ENCODE measurements at places on chromosomes 6 and 20.

DNA sequence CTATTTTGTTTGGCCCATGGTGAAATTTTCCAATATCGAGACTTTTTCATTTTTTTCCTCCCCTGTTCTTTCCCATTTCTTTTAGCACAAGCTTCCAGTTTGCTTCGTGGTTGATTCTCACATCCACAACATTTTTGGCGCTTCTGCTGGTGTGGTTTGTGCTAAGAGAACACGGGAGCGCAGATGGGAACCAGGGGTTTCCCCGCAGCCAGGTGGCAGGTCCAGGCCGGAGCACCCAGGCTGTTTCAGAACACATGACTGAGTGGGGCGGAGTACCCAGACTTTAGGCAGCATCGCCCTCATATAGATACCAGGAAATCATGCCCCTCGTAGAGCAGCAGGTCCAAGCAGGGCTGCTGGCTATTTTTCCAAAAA is 58.0 kb downstream of the SYTL3 start:
- DNase-seq, result peak; percentile 54

DNA sequence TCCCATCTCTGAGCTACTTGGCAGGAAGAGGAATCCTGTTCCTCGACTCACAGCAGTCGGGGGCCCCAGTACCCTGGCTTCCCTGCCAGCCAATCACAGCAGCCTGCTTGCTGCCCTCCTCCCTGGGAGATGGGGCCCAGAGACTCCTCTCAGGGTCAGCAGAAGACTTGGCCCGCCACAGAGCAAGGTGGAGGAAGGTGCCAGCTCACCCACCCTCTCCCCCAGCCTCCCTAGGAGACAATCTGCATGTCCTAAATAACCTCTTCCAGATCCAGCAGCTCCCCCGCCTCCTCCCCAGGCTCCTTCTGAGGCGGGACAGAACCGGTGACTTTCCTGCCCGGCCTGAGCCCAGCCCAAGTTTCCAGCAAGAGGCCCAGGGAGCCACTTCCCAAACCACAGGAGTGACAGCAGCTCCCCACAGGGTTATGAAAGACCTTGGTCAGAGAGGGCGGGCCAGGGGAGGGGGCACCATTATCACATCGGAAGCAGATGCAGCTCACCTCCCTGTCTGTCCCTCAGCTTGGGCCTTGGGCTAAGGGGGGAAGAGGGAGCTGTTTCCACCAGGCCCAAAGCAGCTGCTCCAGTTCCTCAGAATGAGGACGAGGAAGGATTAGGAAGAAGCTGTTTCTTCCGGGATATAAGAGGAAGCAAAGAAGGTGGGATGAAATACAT is 2.3 kb downstream of the CCND3 start:
- peak; percentile 81 for DNase-seq

- DNase-seq, result no peak
These were observed 29.1 kb downstream of the RPS12 start for GRCh38 chr6:132843316-132844035.

DNA sequence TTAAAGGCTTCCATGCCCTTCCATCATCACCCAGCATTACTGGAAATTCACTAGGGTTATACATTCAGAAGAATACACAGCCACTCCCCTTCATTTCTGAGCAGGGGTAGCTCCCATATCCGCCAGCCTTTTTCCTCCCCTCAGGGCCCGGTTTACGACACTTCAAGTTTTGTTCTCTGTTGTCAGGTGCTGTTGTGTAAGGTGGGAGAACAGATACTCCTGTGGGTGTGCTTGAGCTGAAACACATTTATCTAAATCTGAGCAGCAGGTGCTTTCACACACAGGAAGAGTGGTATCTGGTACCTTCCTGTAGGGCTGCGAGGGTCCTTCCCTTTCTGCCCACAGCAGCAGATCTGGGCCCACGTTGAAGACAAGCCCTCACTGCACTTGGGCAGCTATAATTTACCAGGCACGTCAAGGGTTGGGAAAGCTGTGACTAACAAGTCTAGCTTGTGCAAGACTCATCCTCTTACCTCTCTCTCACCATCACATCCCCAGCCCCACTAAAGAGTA is 215.8 kb upstream of the RREB1 start:
- no peak for DNase-seq

- peak; percentile 63 for DNase-seq
These were observed 670.9 kb downstream of the QKI start for GRCh38 chr6:164085091-164086075.

DNA sequence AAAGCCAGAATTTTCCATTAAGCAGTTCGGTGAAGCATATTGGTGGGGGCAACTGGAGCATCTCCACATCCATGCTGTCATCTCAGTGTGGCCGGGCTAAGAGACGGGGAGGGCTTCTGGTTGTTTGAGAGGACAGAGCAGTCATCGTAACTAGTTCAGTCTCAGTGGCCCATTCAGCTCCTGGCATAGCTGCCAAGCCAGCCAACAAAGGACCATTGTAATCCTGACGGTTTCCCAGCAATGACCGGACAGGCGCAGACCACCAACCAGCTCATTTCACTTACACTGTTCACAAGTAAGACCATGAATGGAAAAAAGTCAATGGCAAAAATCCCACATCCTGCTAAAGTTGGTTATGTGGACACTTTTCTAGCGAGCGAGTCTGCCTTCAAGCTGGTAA is 14.9 kb upstream of the HDDC2 start:
- DNase-seq, result no peak

DNA sequence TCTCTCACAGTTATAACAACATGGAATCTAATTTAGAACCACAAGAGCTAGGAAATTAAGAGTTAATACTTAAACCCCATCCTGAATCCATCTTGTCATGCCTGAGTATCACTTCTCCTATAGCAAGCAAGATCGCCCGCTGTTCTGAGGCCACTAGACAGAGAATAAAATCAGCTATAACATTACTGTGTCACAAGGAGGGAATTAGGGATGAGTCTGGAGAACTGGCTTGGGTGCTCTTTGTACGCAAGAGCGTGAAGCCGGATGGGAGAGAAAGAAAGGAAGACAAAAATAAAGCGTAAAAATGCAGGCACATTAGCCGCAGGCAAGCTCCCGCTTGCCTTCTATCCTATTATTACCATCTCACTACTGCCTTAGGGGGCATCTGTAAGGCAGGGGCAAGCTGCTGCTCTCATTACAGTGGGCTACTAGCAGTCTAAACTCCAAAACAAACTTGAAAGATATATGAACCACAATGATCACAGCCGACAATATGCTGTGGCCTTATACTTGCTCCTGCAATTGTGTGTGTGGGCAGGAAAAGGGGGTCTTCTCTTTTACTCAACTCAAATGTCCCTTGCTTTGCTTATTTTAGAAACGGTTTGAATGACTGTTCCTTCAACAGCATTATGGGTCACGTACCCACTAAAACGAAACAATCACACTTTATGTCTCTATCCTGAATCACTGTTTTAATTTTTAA is 81.9 kb downstream of the GJA10 start:
- DNase-seq, result no peak

DNA sequence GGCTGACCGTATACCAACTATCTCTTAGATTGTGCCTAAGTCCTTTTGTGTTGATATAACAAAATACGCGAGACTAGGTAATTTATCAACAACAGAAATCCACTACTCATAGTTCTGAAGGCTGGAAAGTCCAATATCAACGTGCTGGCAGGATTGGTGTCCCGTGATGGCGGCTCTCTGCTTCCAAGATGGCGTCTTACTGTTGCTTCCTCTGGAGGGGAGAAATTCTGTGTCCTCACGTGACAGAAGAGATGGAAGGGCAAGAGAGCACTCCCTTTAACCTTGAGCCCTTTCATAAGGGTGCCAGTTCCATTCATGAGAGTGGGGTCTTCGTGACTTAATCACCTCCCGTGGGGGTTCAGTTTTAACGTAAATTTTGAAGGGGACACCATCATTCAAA is 28.1 kb downstream of the RNF144B start:
- no peak for DNase-seq

GRCh38 chr6:119173249-119174084 is 95.0 kb upstream of the FAM184A start:
- DNase-seq, result no peak

DNA sequence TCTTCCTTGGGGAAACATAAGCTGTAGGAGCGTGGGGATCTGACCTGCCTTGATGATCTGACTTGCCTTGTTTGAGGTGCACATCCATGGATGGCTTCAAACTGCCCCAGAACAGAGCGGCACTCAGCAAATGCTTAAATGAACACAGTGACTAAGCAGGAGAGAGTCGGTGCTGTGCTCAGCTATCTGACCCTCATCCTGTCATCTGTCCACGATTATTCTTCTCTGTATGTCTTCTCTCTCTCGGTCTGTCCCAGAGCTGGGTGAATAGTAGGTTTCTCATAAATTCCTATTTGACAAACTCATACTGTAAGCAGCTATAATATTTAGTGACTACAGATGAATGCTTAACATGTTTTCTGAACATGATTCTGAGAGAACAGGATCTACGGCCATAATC is 37.3 kb downstream of the TRAM2 start:
- no peak for DNase-seq

DNA sequence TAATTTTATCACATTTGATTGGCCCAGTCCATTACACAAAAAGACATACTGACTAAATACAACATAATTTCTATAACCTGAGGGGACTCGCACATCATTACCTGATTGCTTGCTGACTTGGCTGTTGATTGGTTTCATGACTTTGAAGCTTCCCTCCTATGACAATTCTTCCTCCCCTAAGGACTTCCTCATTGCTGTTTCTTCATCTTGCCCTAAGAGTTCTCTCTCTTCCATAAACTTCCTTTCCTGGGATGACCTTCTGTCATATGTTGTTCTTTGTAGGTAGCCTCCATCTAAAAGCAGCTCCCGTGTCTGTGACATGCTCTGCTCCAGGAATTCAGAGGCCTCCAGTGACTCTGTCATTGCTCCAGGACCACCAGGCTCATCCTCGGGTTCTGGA is 22.6 kb downstream of the RSPH3 start:
- DNase-seq, result no peak

DNA sequence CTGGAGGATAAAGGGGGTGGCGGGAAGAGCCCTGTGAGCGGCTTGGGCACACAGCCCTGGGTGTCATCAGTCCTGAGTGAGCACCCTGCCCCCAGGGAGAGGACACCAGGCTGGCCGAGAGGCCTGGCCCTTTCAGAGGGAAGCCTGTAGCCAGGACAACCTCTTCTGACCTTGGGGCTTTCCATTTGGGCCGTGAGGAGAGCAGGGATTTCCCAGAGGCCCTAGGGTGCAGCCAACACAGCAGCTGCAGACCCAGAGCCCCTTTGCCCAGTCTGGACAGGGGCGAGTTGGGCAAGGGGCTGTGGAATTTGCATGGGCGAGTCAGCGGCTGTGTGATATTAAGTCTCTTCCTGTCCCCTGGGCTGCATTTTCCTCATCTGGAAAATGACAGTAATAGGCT is 6.3 kb downstream of the MAP1LC3A start:
- DNase-seq, result no peak

- no peak for DNase-seq
These were observed 214.5 kb upstream of the TENT5A start for GRCh38 chr6:81966968-81967367.

DNA sequence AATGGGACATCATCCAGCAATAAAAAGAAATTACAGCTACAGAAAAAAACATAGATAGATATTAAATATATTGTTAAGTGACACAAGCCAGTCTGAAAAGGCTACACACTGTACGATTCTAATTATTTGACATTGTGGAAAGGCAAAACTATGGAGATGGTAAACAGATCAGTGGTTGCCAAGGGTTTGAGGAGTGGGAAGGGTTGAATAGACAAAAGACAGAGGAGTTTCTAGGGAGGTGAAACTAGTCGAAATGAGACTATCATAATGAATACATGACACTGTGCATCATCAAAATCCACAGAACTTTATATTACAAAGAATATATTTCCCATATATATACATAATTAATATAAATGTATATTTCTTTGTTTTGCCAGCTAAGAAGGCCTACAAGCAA is 9.8 kb downstream of the EPM2A start:
- no peak for DNase-seq

DNA sequence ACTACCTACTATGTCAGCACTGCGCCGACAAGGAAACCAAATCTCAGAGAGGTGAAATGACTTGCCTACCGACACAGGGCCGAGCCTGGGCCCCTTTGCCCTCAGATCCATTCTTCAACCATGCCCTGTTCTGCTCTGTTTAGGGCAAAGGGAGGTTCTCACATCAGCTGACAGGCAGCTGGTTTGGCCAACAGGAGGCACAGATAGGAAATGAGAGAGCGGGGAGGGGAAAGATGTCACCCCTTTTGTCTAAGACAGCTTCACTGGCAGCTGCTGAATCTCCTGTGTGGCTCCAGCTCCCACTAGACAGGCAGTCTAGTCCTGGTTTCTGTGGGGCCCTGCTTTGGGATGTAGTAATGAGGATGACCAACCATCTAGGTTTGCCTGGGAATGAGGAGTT is 158.7 kb downstream of the TMEM200A start:
- DNase-seq, result peak; percentile 6

- DNase-seq, result no peak
These were observed 31.1 kb downstream of the TMEM242 start for GRCh38 chr6:157292202-157292601.

- no peak for DNase-seq
These were observed 586 bp upstream of the ALDH5A1 start for GRCh38 chr6:24493945-24494820.

DNA sequence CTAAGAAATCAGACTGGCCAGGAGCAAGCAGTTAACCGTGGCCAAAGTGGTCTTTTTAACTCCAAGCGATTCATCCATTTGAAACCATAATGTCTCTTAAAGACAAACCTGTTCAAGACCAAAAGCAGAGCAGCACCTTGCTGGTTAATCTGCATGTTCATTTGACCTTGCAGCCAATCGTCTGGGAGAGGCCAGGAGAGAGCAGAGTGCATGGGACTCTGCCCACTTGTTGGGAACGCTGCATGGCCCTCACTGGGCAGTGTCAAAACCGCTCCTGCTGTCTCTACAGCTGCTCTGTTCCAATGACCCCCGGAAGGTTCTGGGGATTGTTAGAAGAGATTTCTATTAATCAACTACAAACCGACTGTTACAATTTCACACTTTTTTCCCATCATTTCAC is 79.6 kb downstream of the OLIG3 start:
- DNase-seq, result no peak

- DNase-seq, result no peak
These were observed 4.5 kb downstream of the HEY2 start for GRCh38 chr6:125753937-125754259.

- DNase-seq, result no peak
These were observed 1.9 kb downstream of the CALHM5 start for GRCh38 chr6:116513224-116513875.

- DNase-seq, result no peak
These were observed 76.5 kb downstream of the ADTRP start for GRCh38 chr6:11702089-11702488.
